Hypothalamus (tissue), 51 donors: ENCODE measurements at places on chromosomes 1 and 21.
A peak's percentile ranks its signal among the peaks of the same experiment; 100 is the strongest.

DNA sequence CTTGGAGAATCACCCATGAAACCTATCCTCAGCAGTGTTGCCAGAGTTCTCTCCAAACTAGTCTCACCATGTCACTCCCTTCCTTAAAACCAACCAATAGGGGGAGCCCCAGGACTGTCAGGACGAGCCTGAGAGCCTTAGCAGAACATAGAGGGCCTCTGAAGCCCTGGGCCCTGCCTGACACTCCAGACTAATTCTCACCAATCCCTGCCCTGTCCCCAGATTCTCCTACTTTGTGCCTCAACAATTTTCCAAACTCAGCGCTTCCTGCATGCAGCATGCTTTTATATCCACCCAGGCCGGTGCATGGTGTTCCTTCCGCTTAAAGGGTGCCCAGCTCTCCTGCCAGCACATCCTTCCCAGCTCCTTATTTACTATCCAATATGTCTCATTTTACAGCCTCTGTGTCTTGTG lies 42.7 kb downstream of the HSD3B1 start:
- DNase-seq, result peak; percentile 10

DNA sequence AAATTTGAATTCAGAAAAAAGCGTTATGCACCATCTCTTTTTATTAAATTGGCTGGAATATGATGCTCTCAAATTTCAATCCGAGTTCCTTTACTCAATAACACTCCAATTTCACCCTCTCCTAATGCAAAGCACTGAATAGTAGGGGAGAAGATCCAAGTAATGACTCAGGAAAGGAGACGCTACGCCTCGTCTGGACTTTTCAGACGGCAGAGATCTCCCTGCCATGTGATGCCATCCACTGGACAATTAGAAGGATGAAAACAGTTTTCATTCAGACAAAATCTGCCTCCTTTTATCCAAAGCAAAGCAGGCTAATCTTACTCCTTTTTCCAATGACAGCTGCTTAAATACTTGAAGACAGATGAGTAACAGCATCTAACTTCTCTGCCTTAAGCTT lies 242.4 kb upstream of the GREM2 start:
- DNase-seq, result no peak

GRCh38 chr1:19208710-19209438 lies 1.2 kb downstream of the UBR4 start:
- DNase-seq, result no peak

GRCh38 chr1:156282479-156283222 lies at the start of gene SMG5:
SMG5 (minus strand) TSS chr1:156282825; CDS start chr1:156282680, 145 bp downstream.
- peak; percentile 92 for DNase-seq

DNA sequence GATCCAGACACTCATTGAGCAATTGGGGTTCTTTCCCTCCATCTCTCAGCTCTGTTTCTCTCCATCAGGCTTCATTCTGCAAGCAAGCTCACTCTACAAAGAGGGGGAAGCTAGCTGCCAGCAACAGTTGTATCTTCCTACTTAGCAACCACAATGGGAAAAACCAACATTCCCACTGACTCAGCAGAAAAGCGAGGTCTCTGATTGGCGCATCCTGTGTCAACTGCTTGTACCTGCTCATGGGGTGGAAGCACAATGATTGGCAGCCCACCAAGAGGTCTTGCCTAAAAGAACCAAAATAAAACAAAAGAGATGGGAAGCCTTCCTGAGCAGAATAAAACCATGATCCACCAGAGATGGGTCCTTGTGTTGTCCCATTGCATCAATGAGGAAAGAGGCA lies 4.0 kb upstream of the CDA start:
- no peak for DNase-seq

DNA sequence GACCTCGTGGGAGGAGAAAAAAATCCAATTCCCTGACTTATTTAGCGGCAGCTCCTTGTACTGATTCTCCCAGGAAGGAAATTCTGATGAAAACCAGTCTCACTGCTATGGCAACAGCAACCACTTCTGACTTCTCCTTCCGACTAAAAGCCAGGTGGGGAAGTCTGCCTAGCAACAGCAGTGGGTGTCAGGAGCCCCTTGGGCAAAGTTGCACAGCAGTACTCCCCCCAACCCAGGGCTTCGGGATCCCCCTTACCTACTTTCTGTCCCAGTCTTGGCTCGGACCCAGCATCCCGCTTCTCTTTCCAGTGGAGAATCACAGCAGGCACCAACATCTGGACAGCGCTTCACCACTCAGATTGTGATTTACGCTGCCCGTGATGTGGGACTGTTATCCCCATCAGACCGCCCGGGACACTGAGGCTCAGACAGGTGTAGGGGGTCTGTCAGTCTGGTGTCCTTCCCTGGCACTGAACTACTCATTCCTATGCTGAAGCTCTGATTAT lies 24.6 kb downstream of the NKAIN1 start:
- no peak for DNase-seq

DNA sequence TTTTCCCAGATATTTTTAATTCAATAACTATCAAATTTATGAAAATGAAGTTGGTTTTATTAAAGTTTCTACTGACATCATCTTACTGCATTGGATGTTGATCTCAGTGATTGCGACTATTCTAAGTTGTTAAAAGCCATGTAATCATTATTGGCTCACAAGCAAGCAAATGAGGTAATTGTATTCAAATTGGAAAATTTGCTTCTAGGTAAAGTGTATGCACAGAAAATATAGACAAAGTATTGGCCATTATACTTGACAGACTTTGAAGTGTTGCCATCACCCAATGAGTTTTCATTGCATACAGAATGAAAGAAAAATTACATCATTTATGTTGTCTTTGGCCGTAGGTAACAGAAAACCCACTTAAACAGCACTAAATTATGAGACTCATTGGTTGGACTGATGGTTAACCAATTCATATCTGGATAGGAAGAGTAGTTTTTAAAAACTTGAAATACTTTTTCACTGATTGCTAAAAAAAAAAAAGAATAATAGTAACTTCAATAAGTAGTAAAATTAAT lies 299.2 kb downstream of the USP25 start:
- DNase-seq, result no peak

- DNase-seq, result no peak
These were observed 34.0 kb upstream of the RUNX3 start for GRCh38 chr1:24963943-24964693.

- DNase-seq, result no peak
These were observed 1.9 kb downstream of the SAMD13 start for GRCh38 chr1:84303314-84303830.

DNA sequence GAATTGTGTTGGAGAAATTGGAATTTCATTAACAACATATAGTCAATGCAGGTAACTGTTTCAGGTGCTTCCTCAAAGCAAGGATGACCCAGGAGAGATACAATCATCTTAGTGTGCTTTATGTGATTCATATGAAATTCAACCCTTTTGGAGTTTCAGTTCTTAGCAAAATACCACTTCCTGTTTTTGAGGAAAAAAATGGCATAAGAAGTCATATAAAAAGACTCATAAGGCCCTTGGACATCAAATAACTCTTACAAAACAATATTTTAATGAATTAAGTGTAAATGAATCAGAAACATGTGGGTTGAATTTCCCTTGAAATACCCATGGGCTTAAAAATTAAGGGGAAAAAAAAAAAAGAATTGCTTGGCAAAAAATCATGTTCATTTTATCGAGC lies 926.6 kb downstream of the LTN1 start:
- DNase-seq, result no peak

- no peak for DNase-seq
These were observed 1.3 kb downstream of the FOXE3 start for GRCh38 chr1:47417170-47418044.

DNA sequence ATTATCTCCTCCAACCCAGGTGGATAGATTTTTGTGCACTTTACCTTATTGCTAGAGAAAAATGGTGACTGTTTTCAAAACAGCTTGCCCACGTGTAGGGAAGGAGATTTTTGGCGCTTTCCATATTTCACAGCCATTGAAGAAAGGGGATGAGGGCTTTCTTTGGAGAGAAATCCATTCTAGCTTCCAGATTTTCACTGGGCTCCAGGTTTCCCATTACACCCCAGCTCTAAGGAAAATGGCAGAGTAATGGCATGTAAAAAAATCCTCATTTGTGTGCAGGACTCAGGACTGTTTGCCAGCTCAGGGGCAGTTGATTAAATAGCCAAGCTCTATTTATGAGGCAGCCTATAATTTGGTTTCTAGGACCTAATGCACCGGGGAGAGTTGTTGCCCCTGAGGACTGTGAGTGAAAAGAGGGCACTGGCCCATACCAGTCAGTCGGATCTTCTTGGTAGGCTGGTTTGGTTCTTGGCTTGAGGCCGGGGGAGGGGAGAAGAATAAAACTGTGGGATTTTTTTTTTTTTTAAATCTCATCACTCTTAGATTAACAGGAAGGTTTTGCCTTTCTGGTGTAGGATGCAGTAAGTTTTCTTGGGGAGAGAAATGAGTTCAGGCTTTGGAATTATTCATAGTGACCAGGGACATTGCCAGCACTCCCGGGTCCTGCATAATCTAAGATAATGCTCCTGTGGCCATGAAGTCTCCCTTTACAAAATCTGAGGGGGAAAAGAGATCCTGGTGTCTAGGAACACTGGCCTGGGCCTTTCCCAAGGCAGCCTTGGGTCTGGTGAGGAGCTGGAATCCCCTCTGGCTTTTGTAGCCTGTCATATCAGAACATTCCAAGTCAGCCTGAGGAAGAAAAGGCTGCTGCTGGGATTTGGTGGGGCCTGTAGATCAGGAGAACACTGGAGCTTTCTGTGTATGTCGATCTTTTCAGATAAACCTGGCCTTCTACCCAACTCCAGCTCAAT lies 1.9 kb upstream of the ARID1A start:
- peak; percentile 5 for DNase-seq

DNA sequence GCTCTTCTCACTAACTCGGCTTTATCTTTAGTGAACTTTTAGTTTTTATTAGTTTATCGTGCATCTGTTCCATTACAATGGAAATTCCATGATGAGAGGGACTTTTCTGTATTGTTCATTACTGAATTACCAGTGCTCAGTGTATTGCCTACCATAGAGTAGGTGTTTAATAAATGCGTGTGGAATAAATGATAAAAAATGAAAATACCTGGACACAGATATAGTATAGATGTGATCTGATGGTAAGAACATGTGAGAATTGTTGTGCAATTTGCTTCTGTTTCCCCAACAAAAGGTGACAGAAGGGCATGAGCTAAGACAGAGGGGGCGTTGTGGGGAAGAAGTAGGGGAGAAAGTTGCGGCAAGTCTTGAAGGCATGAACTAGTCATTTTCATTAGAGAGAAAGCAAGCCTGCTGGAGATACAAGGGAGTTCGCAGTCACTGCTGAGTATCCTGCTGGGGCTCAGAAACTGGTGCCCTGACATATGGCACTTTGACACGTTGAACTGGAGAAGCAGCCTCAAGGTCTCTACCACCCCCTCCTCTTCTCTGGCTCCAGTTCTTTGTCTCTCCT lies 5.6 kb upstream of the COG2 start:
- DNase-seq, result no peak

GRCh38 chr1:3819771-3820200 lies 23.5 kb upstream of the LRRC47 start:
- no peak for DNase-seq

- DNase-seq, result no peak
These were observed 324.8 kb downstream of the SMYD3 start for GRCh38 chr1:246182149-246182851.

GRCh38 chr1:55045430-55045829 lies 6.1 kb downstream of the PCSK9 start:
- no peak for DNase-seq

- DNase-seq, result no peak
These were observed 192.0 kb upstream of the JUN start for GRCh38 chr1:58975888-58976287.

- DNase-seq, result no peak
These were observed 6.5 kb downstream of the CNST start for GRCh38 chr1:246572785-246573184.

DNA sequence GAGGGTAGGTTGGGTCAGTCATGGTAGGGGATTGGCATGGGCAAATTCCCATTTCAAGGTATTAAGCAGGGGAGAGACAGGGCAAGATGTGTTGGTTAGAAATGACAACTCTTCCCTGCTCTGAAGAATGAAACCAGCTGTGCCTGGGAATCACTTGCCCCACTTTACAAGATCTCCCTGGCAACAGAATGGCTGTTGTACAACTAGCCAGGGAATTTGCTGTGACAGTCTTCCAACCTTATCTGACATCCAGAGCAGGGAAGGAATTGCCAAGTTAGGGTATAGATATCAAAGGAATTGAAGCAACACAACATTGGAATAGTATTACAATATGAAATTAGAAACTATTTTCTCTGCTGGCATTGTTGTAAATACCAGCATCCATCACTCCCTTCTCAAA lies 154.7 kb downstream of the CACNA1E start:
- no peak for DNase-seq

DNA sequence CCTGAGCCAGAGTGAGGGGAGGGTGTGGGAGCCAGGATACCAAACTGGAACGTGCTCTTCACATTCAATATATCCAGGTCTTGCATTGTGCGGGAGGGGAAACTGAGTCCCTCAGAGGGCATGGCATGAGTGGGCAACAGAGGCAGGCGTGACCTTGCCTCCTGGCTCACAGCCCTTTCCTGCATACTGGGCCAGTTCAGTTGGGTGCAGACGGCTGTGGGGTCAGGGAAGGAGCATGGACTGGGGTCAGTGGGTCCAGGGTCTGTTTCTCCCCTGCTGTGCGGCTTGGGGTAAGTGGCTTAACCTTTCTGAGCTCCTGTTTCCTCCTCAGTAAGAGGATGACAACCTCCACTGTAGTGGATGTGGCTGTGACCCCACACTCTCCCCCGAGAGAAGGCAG lies 16.6 kb downstream of the SERINC2 start:
- DNase-seq, result no peak

GRCh38 chr1:6027591-6027990 lies 18.1 kb upstream of the KCNAB2 start:
- no peak for DNase-seq

DNA sequence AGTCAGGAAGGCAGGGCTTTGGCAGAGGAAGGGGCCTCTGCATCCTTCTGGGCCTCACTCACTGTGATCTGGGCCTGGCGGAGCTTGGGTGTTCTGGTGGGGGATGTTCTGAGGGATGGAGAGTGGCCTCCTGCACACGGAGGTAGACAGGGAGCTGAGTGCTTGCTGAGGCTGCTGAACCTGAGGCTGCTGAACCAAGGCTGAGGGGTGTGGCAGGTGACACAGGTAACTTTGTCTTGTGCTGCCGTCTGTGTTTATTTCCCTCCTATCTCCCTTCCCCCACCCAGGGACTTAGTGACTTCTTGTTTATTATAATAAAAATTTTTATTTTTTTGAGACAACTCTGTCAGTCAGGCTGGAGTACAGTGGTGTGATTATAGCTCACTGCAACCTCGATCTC lies 37.7 kb upstream of the IFNLR1 start:
- no peak for DNase-seq

DNA sequence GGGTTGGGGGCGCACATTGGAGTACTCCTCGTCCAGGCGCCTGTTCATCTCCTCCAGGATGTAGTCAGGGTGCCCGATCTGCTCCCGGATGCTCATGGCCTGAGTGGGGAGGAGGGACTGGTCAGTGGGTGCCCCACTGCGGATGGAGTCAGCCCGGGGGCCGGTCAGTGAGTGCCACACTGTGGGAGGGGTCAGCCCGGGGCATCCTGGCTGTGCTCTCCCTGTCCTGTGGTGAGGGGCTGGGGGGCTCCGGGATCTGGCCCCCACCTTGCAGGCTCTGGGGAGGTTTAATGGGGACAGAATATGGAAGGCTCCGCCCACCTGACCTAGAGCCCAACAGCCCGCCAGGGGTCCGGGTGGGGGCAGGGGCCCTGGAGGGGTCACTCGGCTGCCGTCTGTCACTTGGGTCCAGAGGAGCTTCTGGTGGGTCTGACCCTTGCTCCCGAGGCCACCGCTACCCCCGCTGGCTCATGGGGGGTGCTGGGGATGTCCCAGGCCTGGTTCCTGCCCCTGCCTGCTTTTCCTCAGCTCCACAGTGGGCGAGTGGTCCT lies 8.8 kb downstream of the PRXL2B start:
- DNase-seq, result no peak
